NCI-H2081 (cell line): ENCODE measurements at places on chromosomes 6 and 20.
A peak's percentile ranks its signal among the peaks of the same experiment; 100 is the strongest.

GRCh38 chr6:31901415-31901952, 402 bp downstream of the ZBTB12 start:
- DNase-seq: peak; percentile 27

GRCh38 chr6:47048638-47049037, 6.5 kb upstream of the ADGRF1 start:
- DNase-seq: no peak

- DNase-seq: no peak
Measured at GRCh38 chr20:38372806-38373205, 26.5 kb downstream of the LBP start.

DNA sequence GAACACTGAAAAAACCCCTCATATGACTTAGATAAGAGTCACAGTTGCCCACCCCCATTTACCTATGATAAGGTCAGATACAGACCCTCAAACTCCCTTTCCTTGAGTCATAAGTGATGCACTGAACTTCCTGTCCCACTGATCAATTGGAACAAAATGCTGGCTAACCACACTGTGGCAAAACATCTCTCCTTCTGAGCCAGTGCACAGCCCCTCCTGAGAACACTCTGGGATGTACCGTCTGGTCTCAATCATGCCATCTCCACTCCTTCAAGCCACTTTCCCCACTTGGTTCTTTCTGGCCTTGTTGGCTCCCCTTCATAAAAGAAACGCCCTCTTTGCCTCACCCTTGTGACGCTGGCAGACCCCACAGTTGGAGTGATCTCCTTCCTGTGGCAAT, 42.6 kb upstream of the NXT1 start:
- DNase-seq: no peak

- no peak for DNase-seq
Measured at GRCh38 chr20:63319164-63320040, 26.4 kb downstream of the COL20A1 start.

- DNase-seq: no peak
Measured at GRCh38 chr20:58706150-58706892, 13.7 kb downstream of the NPEPL1 start.

DNA sequence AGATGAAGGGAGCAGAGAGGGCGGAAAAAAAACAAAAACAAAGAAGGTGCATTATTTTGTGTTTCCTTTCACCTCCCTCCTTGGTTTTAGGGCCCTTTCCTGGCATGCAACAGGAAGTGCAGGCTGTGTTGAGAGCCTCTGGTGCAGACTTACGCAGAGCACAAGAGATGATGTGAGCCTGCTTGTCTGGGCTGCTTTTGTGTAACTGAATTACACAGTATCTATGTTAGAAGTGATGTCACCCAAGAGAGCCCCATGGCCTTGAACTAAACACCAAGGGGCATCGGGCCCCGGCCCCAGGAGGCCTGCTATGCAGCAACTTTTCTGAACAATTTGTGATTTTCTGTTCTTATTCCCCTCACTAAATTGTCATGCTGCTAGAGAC, 25.5 kb downstream of the GNAS start:
- no peak for DNase-seq

GRCh38 chr20:14336686-14337085, 726 bp downstream of the FLRT3 start:
- DNase-seq: no peak

DNA sequence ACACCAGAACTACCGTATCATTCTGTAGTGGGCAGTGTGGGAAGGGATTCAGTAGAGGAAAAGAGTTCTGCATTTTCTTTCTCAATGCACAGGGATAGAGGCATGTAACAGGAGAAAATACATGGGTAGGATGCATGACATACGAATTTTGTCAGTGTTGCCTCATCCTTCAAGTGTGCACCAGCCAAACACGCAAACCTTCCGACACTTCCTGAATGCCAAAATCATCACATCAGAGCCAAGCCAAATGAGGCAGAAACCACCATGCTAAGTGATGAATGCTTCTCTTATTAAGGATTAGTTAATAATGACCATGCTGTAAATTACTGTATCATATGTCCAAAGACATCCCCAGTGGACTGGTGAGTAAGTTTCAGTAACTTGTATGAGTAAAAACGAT, 27.3 kb downstream of the RAMACL start:
- no peak for DNase-seq

DNA sequence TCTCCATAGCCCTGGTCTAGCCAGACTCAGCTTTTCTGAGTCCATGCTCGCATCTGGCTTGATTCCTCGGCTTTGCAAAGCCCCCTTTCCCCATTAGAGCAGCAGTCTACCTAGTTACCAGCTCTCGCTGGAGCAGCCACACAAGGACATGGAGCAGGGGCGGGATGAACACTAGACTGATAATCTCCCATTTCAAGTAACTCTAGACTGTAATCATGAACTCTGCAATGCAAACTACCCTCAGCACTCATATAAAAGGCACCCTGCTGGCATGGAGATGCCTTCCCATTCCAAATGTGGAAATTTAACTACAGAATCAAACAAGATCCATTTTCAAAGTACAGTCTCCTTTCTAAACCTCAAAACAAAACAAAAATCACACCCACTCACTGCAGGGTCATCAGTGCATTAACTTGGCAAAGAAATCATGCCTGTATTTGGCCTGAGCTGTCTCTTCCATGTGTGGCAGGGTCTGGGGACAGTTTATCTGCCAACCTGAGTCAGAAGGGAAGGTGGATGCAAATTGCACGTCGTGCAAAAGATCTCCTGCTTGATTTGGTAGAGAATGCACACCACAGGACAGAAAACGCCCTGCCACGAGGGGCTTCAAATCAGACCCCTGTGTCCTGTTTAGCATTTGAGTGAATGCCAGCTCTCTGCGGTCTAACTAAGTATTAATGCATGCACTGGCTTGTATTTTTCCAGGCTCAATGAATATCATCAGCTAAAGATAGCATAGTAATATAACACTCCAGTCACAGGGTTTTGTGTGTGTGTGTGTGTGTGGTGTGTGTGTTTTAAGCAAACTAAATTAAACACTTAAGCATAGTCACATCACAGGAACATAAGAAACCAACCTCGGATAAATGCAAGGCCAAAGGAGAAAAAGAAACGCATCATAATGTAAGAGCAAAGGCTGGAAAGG, 85.3 kb downstream of the MYLK4 start:
- DNase-seq: no peak

- DNase-seq: no peak
Measured at GRCh38 chr6:169792306-169793015, 41.0 kb downstream of the ERMARD start.

DNA sequence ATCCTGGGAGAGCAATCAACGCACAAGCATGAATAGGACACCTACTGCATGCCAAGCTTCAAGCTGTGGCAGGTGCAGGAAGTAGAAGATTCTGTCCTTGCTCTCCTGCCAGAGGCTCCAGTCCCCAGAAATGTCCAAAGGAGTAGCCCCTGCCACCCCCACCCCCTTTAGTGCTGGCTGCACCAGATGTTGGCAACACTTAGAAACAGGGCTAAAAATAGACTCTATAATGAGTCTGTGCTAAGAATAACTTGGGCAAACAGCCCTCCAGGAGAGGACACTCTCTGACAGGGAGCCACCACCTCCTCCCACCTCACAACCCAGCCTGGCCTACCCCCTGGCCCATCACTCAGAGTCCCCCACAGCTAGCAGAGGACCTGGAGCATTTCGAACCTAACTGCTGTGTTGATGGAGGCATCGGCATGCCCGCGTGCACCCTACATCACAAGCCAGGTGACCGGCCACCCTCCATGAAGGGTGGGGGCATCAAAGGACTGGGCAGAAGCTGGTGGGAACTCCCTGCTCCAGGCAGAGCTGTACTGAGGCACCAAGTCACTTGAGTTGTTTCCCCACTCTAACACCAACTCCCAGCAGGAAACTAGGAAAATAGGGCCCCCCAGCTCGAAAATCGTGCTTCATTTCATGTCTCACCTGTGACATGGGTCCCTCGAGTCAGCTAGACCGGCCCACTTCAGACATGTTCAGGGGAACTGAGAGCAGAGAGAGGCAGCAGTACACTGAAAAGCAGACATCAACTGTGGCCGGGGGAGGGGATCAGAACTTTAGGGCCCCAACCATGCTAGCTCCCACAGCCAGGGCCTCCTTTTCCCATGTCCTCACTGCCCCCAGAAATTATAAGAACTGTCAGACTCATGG, 18.7 kb downstream of the TFEB start:
- no peak for DNase-seq

GRCh38 chr6:118530942-118531341, 17.2 kb upstream of the PLN start:
- no peak for DNase-seq

DNA sequence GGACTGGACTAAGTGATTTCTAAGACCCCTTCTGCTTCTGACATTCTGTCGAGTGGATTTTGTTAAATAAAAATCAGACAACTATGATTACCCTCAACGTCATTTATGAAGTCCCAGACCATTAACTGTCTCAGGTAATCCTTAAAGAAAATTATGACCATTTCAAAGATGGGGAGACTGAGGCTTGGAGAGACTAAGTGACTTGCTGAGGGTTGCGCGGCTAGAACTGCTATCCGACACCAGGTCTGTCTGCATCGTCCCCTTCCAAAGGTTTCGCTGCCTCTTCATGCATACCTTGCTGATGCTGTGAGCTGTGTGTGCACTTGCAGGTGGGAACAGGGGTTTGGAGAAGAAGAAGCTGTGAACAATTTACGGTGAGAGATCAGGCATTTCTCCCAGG, 3.1 kb downstream of the SNPH start:
- no peak for DNase-seq

- no peak for DNase-seq
Measured at GRCh38 chr6:168049277-168049676, 29.7 kb downstream of the FRMD1 start.

DNA sequence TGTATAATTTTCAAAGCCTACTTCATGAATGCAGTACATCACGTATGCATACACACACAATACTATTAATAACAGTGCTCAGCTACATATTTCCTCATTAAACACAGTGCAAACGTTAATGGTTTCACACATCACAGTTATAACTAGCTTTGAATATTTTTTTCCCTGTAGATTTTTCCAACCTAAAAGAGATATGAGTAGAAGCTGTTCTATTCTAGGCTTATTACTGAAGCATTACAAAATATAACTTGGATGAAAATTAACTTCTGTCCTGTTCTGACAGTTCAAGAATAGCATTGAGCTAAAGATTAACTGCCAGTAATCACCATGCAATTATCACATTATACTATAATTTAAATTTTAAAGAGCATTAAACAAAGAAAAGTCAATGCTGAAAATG, 6.2 kb downstream of the LMBRD1 start:
- no peak for DNase-seq

DNA sequence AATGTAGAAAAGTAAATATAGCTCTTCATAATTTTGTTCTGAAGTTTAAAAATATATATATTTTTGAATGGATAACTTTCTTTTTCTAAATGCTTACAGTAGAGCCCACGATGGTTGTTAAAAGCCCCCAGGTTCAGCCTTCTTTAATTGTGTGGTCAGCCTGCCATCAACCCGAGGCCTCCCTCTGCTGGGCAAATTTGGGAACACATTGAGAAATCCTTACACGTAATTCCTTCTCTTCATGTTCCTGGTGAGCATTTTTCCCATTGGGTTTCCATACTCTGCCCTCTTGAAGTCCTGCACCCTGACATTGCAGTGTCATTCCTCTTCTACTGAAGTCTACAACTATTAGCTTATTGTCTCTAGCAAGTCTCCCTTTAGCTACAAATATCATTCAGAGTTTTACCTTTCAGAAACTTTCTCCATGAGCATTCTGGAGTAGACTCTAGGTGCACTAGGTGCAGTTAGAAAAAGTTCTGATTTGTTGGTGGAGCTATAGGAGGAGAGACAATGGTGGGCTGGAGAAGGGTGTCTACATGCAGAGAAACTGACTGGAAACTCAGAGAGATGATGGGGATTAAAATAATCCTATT, 40.6 kb downstream of the TRIM38 start:
- DNase-seq: peak; percentile 48

DNA sequence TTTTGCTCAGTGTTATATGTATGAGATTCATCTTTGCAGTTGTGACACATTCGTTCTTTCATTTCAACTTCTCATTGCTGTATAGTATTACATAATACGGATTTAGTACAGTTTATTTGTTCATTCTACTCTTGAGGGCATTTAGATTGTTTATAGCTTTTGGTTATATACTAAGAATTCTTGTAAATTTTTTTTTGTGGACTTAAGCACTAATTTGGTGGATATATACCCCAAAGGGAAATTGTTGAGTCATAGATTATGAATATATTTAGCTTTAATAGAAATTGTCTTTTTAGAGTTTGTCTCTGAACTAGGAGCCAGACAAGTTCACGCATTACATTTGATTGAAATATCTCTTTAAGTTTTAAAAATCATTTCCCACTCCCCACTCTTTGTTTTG, 79.6 kb downstream of the DNAH8 start:
- no peak for DNase-seq

DNA sequence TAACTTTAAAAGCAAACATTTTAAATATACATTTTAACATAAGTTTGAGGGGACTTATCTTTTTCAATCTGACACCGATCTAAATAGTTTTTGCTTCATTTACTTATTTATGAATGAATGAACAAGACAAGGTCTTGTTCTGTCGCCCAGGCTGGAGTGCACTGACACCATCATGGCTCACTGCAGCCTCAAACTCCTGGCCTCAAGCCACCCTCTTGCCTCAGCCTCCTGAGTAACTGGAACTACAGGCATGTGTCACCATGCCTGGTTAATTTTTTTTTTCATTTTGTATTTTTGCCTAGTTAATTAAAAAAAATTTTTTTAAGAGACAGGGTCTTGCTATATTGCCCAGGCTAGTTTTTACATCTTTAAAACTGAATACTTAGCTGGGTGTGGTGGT, 25.4 kb downstream of the FBXO9 start:
- DNase-seq: no peak

GRCh38 chr6:105753207-105753606, 332.9 kb upstream of the PRDM1 start:
- no peak for DNase-seq

DNA sequence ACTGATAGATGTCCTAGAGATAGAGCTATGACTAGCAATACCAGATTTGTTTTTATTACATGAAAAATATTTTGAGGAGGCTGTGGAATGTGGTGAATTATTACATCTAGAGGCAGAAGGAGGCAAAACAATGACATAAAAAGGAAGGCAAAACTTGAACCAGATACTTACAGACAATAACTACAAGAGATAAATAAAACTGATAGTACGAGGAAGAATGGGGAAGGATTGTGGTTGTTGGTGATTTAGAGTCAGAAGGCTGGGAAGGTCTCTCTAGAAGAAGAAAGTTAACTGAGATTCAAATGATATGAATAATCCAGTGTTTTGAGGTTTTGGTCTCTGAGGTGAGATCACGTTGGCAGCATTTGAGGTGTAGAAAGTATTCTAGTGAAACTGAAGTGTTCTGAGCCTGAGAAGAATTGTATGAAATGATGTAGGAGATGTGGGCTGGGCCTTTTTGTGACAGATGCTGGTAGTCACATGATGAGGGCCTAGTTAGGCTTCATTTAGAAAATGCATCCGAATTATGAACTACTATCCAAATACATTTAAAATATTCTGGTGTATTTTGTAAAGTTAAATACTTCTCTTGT, 589.1 kb downstream of the EYS start:
- DNase-seq: no peak

GRCh38 chr20:7113577-7114466, 346.3 kb downstream of the BMP2 start:
- peak; percentile 68 for DNase-seq

GRCh38 chr6:26520237-26520849, 17.8 kb upstream of the HMGN4 start:
- DNase-seq: no peak

- no peak for DNase-seq
Measured at GRCh38 chr20:45020236-45020886, 54.0 kb downstream of the STK4 start.

GRCh38 chr6:135012349-135012748, 42.3 kb downstream of the HBS1L start:
- DNase-seq: no peak
